Stimulated activated CD8-positive, alpha-beta memory T cell treated with anti-CD3 and anti-CD28 coated beads, Interleukin-7, amount 100 ng/mL, for 1 hour (primary cell): ENCODE measurements at places on chromosomes 4 and X.

GRCh38 chrX:13699183-13699826 is 10.4 kb downstream of the RAB9A start:
- DNase-seq: no peak

DNA sequence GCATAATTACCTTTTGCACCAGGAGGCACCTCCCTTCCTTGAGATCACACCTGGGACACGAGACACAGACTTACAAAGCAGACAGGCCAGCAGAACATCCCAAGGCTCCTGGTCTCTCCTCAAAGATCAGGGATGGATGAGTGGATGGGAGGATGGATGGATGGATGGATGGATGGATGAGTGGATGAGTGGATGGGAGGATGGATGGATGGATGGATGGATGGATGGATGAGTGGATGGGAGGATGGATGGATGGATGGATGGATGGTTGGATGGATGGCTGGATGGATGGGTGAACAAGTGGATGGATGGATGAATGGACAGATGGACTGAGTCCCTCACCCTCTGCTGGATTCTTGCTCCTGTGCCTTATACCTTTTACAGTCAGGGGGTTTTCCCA is 364.0 kb downstream of the BCOR start:
- DNase-seq: no peak

- DNase-seq: no peak
These were observed 78.9 kb downstream of the NDST3 start for GRCh38 chr4:118113220-118113619.

DNA sequence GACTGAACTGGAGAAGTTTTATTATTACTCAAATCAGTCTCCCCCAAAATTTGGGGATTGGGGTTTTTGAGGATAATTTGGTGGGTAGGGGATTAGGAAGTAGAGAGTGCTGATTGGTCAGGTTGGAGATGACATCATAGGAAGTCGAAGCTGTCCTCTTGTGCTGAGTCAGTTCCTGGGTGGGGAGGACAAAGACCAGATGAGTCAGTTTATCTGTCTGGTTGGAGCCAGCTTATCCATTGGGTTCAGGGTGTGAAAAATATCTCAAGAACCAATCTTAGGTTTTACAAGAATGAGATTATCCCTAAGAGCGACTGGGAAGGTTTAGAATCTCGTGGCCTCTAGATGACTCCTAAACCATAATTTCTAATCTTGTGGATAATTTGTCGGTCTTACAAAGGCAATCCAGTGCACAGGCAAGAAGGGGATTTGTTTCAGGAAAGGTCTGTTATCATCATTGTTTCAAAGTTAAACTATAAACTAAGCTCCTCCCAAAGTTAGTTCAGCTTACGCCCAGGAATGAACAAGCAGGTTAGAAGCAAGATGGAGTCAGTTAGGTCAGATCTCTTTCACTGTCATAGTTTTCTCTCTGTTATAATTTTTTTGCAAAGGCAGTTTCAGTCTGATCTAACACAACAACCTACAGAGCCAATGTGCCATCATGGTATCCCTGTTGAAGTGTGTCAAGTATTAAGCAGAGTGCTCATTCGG is 274.5 kb downstream of the SLC7A11 start:
- DNase-seq: no peak
